Activated CD8-positive, alpha-beta memory T cell treated with anti-CD3 and anti-CD28 coated beads for 24 hours (primary cell): ENCODE measurements at places on chromosomes 16 and 17.

- DNase-seq = no peak
These were observed 26.2 kb upstream of the NAGLU start for GRCh38 chr17:42509841-42510240.

DNA sequence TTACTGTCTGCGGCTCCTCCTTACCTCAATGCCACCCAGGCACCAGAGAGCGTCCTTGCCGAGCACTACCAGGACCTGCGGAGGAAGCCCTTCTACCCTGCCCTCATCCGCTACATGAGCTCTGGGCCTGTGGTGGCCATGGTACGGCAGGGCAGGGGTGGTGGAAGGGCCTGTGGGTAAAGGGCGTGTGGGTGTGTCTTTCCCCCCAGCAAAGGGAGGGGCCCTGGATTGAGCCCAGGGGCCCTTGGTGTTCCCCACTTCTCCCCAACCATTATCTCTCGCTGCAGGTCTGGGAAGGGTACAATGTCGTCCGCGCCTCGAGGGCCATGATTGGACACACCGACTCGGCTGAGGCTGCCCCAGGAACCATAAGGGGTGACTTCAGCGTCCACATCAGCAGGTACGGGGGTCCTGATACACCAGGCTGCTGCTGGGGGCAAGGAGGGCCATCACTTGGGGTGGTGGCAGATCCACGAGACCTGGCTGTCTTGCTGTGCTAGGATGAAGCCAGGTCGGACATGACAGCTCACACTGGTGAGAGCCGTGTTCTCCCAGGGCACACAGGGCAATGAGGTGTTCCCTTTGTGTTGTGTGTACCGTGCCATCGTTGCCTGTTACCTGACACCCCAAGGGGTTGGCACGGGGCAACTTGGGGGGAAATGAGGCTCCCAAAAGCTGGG lies 2.2 kb upstream of the DECR2 start:
- no peak for DNase-seq

GRCh38 chr17:63881935-63882601 lies at the start of gene GH2:
Gene GH2 (minus strand): TSS chr17:63881944. CDS start chr17:63881801, 143 bp downstream.
- peak; percentile 77 for DNase-seq

GRCh38 chr17:44983563-44983962 lies 15.5 kb upstream of the C1QL1 start:
- no peak for DNase-seq

DNA sequence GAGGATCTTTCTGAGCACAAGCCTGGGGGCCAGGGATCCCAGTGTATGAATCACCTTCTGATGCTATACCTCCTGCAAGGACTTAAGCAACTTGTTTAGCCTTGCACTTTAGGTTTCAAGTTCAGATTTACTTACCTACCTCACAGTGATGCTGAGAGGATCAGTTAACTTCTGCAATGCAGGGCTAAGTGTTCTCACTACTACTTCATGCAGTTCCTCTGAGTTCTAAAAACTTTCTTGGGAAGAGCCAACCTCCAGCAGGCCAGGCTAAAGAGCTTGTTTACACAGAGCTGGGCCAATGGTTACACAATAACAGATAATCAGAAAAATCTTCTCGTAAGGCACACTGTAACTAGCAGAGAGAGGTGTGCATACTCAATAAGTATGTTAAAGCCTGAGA lies 13.0 kb downstream of the VEZF1 start:
- no peak for DNase-seq

DNA sequence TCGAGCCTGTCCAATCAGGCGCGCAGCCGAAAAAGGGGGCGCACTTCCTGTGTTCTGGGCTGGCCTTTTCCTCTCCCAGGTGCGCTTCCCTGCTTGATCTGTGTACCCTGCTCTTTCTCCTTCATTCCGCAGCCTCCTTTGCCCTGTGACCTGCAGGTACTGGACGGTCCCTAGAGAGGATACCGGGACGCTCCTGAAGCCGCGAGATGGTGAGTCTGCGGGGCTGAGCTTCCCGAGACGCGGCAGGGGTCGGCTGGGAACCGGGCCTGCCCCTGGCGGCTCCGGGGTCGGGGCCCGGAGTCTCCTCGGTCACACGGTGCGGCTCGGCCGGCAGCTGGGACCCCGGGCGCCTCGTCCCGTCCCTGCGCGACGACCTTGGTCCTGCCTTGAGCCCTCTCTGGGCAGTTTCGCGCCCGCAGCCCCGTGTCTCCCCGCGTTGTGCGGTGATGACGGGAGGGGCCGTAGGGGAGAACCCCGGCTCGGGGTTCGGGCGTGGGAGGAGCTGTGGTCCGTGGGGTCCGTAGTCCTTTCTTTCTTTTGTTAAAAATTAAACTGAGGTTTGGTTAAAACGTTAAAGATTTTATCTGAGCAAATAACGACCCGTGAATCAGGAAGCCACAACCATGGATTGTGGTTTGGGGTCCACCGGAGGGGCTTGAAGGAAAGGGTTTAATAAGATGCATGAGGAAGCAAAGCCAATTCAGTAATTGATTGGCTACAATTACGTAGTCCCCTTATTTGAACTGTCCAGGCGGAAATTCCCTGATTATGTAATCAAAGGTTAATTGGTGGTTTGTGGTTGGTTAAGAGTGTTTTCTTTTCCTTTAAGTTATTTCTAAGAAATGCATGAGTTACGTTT lies 172.8 kb upstream of the ZNF267 start:
- peak; percentile 92 for DNase-seq

GRCh38 chr16:89023621-89024511 lies 46.9 kb upstream of the CBFA2T3 start:
- DNase-seq = no peak

- peak; percentile 84 for DNase-seq
These were observed 102.2 kb downstream of the TRIM37 start for GRCh38 chr17:59004338-59005111.

DNA sequence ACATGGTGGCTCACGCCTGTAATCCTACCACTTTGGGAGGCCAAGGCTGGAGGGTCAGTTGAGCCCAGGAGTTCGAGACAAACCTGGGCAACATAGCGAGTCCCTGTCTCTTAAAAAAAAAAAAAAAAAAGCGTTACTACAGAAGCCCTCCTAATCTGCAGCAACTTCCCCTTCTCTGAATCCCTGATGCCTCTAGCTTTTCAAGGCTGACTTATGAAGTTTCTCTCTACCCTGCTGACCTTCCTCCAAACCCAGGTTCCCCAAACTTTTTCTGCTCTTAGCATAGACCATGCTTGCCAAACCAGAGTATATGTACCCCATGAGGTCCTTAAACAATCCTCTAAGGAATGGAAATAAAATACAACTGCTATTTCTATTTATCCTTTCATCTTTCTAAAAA lies 16.4 kb downstream of the LYRM1 start:
- no peak for DNase-seq

DNA sequence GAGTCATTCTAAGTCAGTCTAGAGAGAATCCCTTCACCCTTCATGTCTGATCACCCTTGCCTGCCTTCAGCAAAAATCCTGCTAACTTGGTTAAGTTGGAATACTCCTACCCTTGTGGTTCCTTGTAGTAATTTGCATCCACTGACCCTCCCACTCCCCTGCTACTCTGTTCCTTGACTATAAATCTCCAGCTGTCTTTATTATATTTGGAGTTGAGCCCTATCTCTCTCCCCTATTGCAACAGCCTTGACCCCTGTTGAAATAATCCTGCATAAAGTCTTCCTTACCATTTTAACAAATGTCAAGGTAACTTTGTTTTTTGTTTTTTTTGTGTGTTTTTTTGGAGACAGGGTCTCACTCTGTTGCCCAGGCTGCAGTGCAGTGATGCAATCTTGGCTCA lies 590.1 kb downstream of the WWOX start:
- DNase-seq = no peak

DNA sequence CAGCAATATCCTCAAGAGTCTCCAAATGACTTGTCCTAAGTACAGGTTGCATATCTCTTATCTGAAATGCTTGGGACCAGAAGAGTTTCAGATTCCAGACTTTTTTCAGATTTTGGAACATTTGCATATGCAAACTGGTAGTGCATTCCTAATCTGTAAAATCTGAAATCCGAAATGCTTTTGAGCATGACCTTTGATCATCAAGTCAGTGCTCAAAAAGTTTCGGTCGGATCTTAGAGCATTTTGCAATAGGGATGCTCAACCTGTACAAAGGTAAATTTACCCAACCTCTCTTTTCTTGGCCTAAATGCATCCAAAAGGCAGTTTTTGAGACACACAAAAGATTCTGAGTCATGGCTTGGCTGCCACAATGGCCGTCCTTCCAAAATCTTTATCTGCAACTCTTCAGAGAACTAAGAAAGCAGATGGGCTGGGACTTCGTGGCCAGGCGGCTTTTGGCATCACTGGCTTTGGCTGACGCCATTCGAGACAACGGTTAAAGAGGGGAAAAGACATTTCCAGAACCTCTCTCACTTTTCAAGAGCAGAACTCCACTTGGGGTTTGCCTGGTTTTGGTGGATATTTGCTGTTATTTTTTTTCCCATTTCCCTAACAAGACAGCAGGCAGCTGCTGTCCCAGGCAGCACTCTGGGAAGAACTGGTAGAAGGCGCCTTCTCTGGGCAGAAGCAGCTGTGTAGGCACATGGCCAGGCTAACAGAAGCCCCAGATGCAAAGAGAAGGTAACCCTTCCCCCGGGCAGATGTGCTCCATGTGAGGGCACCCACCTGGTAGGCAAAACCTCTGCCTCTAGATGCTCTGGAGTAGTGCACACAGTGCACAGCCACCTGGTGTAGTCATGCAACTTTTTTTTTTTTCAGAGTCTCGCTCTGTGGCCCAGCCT lies 8.9 kb downstream of the CPPED1 start:
- DNase-seq = no peak

GRCh38 chr17:30271102-30271501 lies 20.6 kb downstream of the BLMH start:
- DNase-seq = no peak

- no peak for DNase-seq
These were observed 62.7 kb downstream of the SEC14L1 start for GRCh38 chr17:77203436-77203835.

DNA sequence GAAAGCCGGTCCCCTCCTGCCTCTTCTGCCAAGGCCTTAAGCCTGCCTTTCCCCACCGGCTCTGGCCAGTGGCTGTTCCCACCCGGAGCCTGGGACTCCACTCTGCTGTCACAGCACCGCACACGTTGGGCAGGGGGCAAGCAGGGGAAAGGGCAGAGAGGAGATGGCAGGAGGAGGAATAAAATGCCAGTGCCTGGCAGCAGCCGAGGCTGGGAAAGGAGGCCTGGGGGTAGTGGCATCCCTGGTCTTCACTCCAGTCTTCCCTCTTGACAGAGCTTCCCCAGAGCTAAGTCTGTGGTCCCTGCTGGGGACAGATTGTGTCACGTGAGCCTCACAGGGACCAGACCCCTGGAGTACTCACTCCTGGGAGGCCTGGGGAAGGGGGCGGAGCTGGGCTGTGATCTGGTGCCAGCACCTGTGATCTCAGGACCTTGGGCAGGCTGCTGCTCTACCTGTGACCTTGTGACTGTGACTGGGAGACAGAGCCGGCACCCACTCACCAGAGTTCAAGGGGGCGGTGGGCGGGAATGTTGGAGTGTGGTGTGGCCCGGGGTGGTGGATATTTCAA lies 97.2 kb upstream of the GSE1 start:
- DNase-seq = no peak

- DNase-seq = no peak
These were observed 101.9 kb upstream of the HSBP1 start for GRCh38 chr16:83705856-83706255.
